Colonic mucosa (tissue), 4 donors: ENCODE measurements at places on chromosomes 12 and 14. TPM values are rescaled to one million over a fixed set of nuclear protein-coding genes. Genes with fewer than 3 reads are reported as not detected.

The RIC8B gene
- total RNA-seq, result 13.9 TPM

The PLEK2 gene
- total RNA-seq, result 71.6 TPM

The IL22 gene
- total RNA-seq, result not detected

The PRH1 gene
- 7.4 TPM for total RNA-seq

The FOXG1 gene
- not detected for total RNA-seq

The TAS2R7 gene
- total RNA-seq, result not detected

The DTX1 gene
- total RNA-seq, result 0.82 TPM

GRCh38 chr12:62813031-62813829 lies 121.7 kb downstream of the PPM1H start:
- DNase-seq, result peak; percentile 41

GRCh38 chr12:58883576-58884334 lies 36.5 kb downstream of the LRIG3 start:
- DNase-seq, result no peak

- no peak for DNase-seq
These were observed 28.7 kb downstream of the NKX2-8 start for GRCh38 chr14:36553656-36554260.

GRCh38 chr12:115749071-115749841 lies 528.2 kb downstream of the MED13L start:
- no peak for DNase-seq

DNA sequence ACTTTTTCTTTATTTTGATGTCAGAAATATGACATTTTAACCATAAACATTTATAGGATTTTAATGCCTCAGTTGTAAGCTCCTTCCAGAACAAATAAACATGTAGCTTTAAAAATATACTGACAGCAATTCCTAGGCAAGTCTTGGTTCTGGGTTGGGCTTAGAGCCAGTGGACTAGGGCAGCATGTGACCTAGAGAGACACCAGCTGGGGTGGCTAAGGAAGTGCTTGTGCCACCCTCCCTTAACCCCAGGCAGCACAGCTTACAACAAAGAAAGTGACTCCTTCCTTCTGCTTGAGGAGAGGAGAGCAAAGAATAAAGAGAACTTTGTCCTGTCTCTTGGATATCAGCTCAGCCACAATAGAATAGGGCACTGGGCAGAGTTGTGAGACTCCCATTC lies 61.6 kb upstream of the KTN1 start:
- no peak for DNase-seq

GRCh38 chr12:26032719-26033241 lies 74.3 kb downstream of the RASSF8 start:
- peak; percentile 28 for DNase-seq

GRCh38 chr12:28374556-28374955 lies 184.3 kb downstream of the CCDC91 start:
- DNase-seq, result no peak

- DNase-seq, result no peak
These were observed 149.7 kb downstream of the PTPRO start for GRCh38 chr12:15472036-15472435.

DNA sequence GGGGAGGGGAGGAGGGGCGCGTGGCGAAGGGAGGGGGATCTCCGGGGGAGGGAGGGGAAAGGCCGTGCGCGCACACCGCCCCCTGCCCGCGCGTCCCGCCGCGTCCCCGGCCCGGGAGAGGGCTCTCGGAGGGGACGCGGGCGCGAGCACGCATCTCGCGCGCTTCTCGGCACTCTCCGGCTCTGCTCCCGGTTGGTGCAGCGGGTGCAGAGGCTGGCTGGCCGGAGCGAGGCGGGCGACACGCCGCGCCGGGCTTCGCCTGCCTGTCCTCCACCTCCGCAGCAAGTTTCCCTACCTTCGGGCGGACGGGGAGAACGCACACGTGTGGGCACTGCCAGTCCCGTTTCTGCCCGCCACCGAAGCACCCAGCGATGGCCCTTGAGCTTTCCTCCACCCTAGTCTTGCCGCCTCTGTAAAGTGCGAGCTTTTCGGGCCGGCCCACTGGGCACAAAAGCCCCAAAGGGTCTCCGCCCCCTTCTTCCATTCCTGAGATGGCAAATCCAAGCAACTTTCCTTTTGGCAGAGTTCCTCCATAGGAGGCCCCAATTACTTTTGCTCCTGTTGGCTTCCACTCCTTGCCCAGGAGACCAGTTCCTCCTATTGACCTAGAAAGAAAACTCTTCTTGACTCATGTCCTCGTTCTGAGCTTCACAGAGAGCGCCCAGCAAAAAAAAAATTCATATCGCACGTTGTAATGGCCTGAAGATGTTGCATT lies 363 bp upstream of the CSAD start:
- peak; percentile 72 for DNase-seq

DNA sequence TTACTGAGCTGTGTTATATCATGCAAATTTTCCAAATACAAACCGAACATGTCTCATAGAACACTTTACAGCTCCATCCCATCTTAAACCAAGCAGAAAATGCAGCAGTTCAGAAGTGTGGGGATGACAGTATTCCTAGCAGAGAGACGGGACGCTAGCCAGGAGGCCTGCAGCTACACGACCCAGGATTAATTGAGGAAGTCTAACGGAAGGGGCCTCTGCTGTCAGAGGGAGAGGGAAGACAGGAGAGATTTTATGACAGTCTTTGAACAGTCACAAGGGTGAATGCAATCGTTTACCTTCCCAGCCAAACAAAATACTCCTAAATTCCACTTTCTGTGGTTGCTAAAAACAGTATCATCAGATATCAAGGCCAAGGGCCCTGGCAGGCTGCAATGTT lies 261.9 kb downstream of the TMEM132D start:
- DNase-seq, result no peak

DNA sequence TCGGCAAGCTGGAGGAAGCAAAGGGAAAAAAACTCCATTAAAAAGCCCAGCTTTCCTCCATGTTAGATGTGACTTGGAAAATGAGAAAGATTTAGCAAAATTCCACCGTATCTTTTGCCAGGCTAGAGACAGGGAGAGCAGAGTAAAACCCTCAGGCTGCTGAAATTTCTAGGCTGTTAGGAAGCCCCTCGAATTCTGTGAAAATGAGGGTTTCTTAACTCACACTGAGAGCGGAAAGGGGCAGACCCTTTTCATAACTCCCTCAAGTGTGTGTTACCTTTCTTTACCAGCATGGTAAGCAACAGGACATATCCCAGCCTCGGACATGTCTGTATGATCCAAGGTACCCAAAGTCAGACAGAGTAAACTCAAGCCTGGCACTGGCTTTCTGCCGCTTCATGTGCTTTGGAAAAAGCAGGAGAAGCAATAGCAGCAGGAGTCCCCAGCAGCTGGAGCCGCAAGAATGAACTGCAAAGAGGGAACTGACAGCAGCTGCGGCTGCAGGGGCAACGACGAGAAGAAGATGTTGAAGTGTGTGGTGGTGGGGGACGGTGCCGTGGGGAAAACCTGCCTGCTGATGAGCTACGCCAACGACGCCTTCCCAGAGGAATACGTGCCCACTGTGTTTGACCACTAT lies at the start of gene RHOJ:
Gene RHOJ, plus strand, starts transcription at position 37 of the 637 bp plus-strand sequence. Its CDS starts 427 bp downstream, at position 464.
- DNase-seq, result no peak

DNA sequence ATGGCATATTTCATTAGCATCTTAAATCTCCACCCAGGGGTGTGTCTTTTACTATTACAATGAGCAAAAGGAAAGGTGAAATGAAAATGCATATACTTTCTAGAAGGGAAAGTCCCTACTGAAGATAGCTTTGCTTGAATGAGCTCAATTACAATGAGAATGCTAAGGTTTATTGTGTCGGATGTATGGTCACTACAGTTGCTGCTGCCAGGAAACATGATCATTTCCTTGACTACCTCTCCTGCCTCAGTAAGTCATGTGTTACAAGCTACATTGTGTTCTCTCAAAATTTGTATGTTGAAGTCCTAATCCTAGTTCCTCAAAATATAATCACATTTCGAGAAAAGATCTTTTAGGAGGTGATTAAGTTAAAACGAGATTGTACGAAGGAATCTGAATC lies 322.2 kb downstream of the MDGA2 start:
- no peak for DNase-seq

DNA sequence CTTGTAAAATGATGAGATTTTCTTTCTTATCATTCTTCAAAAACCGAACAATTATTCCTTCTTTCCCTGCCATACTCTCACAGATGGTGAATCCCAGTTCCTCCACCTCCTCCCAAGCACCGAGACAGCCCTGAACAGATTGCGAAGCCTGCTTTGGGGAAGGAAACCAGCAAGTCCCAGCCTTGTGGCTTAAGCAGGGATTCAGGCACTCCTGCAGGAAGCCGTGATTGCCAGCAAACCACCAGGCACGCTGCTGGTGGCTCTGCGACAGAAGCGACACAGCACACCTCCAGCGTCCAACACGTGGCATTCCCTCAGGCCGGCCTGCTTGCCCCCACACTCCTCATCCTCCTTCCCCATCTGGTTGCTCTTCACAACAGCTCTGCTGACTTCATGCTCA lies 237.7 kb downstream of the GXYLT1 start:
- DNase-seq, result no peak

DNA sequence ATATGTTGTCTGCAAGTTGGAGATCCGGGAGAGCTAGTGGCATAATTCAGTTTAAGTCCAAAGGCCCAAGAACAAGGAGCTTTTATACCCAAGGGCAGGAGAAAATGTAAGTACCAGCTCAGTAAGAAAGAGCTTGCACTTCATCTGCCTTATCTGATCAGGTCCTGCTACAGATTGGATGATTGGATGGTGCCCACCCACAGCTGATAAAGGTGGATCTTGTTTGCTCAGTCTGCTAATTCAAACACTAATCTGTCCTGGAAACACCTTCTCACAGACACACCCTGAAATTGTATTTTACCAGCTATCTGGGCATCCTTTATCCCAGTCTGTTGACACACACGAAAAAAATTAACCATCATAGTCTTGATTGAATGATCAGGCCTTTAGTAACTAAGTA lies 230.7 kb upstream of the SLC16A7 start:
- DNase-seq, result no peak

DNA sequence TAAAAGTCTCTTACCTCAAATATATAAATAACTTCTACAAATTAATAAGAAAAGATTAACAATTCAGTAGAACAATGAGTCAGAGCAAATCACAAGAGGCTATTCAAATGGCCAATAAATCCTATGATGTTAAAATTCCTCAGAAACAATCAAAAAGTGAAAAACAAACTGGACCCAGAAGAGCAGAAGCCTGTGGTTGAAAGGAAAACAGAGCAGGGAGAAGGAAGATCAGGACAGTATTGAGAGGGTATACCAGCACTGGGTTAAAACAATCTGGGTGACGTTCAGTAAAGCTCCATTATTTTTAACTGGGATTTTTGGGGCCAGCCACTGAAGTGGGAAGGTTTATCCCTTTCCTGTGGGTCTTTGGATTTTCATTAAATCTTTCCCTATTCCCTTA lies 39.7 kb upstream of the PCED1B start:
- DNase-seq, result no peak

DNA sequence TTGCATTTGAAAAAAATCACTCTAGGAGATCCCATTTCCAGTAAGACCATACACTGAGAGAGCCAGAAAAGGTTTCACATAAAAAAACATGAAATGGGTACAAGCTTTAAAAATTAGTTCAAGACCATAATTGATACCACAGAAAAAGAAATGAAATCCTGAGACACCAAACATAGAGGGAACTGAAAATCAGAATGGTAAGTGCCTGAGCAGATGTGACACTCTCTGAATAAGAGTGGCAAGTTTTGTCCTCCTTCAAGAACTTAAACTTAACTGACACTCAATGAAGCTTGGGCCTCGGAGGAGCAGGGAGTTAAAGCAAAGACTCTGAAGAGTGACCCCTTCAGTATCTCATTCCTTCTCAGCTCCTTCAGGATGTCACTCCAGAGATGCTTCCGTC lies 23.2 kb upstream of the PTGDR start:
- DNase-seq, result no peak

DNA sequence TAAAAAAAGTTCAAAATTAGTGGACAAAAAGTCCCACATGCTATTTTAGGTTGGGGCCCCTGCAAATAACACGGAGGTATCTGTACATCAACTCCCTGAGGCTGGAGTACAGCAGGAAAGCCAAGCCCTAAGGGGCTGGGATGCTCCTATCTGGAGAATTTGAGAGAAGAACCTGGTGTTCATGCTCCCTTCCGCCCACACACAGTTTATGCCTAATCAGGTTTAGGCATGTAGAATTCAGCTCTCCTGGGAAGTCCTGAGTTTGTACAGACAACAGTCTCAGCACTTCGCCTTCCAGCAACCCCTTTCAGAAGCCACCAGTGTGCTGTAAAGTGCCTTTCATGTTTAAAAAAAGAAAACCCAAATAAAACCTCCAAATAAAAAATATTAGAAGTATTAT lies 237.3 kb upstream of the GRIP1 start:
- DNase-seq, result no peak

DNA sequence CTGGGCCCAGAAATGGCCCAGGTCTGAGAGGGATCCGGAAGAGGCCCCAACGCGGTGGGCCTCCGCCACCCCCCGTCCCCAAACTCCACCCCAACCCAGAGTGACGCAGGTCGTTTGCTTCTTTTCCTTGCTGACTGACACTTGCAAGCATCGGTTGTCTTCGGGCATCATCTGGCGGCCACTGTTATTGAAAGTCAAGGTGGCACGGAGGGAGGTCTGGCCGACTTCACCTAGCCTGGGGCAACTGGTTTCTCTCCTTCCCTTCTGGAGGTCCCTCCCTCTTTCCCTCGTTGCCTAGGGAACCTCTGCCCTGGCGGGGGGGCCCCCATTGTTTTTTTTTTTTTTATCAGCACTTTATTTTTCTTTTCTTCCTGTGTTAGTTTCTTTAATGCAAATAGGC lies 241.8 kb downstream of the ALG10 start:
- no peak for DNase-seq

DNA sequence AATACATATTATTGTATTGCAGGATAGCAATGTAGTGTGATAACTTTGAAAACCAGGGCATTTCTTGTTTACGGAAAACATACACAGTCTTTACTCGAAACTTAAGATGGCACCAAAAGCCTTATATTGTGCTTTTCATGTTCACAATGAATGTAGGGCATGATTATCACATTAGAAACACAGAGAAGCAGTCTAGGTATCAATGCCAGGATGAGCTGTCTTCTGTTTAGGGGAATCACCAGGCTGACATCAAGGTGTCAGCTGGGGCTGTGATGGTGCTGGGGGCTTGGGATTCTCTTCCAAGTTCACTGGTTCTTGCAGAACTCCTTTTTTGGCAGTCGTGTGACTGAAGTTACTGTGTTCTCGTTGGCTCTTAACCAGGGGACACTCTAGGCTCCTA lies 1067.3 kb downstream of the FLRT2 start:
- no peak for DNase-seq

- DNase-seq, result no peak
These were observed 299.0 kb downstream of the CCDC91 start for GRCh38 chr12:28489246-28489645.

- DNase-seq, result peak; percentile 56
These were observed 5.4 kb downstream of the GAPDH start for GRCh38 chr12:6539707-6540134.

DNA sequence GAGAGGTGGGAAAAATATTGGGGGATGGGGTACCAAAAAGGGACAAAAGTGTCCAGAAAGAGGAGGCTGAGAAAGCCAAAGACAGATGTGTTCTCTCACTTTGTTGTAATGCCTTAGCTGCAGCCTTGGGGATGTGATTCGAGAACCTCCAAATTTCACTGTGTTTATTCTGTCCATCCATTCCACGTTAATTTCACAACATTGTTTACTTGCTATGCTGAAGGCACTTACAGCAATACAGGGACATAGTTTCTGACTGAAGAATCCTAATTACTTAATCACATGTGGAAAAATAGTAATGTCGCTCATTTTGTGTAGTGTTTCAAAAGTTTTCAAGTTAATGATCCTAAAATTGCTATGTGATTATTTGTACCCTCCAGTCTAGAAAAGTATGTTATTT lies 146.2 kb upstream of the SLC38A2 start:
- DNase-seq, result no peak
